Astrocyte of the hippocampus (primary cell): ENCODE measurements at places on chromosomes 13 and 19.
A peak's percentile ranks its signal among the peaks of the same experiment; 100 is the strongest.

DNA sequence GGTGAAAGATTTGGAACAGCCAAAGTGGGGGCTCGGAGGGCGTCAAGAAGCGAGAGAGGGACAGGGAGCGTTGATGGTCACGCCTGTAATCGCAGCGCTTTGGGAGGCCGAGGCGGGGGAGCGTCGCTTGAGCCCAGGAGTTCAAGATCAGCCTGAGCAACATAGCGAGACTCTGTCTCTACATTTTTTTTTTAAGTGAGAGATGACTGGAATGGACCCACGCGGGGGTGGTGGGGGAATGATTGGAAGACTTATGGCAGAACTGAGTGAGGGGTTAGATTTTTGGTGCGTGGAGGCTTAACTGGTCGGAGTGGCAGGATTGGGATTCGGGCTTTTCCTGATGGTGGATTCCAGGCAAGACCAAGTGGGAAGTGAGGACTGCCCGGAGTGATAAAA lies 725 bp downstream of the PSMD8 start:
- no peak for DNase-seq

DNA sequence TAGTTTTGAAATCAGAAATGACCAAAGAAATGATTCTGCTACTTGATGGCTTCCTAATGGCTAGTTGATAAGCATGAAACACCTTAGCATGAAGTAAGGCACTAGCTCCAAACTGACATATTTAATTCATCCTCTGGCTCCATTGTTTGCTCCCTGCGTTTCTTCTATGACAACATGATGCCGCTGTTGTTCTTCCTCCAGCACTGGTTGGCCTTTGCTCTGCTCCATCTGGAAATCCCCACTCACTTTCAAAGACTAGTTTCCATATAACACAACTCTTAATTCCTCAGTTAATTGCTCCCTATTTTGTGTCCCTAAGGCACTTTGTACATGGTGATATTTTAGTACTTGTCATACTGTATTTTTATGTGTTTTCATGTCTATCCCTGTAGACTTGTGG lies 151.6 kb downstream of the GPC6 start:
- no peak for DNase-seq

GRCh38 chr13:69324090-69324886 lies 783.3 kb upstream of the ATXN8OS start:
- peak; percentile 36 for DNase-seq

GRCh38 chr13:86608701-86609100 lies 809.5 kb upstream of the SLITRK6 start:
- DNase-seq: no peak

GRCh38 chr13:26200811-26201210 lies 21.3 kb downstream of the RNF6 start:
- DNase-seq: no peak

GRCh38 chr13:59250336-59251189 lies 913.2 kb downstream of the DIAPH3 start:
- DNase-seq: no peak

DNA sequence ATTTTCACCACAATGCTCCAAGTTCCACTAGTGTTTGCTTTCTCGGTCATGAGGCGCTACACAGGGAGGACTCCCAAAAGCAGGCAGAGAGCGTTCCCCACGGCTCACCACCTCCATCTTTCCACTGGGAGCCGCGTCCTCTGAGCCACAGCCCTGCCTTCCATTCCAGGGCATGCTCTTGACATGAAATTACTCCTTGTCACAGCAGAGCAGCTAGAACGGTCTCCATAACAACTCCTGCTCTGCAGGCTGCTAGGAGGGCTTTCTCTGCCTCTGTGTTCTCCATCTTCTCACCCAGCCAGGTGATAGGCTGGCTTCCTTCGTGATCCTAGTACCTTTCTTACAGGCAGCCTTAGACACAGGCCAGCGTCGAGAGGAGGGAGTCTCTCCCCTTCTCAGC lies 171.8 kb upstream of the UBL3 start:
- no peak for DNase-seq

- DNase-seq: no peak
Measured at GRCh38 chr19:34578751-34579150, 97.2 kb downstream of the WTIP start.

- no peak for DNase-seq
Measured at GRCh38 chr19:58351990-58352755, 1.1 kb downstream of the A1BG start.

GRCh38 chr19:46600384-46601317 lies 479 bp upstream of the CALM3 start:
- peak; percentile 99 for DNase-seq

DNA sequence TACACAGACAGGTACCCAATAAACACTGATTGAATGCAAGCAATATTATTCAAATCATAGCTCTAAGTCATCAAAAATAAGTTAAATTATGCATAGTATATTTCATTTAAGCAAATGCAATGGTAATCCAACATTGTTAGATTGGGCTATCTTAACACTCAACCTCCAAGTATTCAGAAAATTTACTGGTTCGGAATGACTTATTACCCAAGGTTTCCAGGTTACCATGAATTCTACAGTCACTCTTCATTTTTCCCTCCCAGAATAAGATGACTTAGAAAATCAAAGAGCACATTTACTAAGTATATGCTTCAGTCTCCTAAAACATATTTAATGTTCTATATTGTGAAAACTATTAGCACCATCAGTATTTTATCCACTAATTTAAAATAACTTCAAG lies 6.0 kb downstream of the UBL3 start:
- peak; percentile 35 for DNase-seq

DNA sequence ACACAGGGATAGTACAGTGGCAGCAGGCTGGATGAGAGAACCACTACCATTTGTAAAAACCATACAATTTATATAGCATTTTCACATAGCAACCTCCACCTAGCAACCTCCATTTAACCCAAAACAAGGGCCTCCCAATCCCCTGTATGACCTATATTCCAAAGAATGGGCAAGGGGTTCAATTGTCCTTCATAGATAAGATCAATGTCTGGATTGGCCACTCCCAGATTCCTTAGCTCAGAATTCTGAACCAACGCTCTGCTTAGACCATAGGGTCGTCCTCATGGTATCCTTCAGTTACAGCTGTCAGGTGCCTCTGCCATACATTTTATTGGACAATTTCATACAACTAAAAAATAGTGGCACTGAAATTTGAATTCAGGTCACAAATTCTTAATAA lies 166.2 kb downstream of the KCTD12 start:
- no peak for DNase-seq

DNA sequence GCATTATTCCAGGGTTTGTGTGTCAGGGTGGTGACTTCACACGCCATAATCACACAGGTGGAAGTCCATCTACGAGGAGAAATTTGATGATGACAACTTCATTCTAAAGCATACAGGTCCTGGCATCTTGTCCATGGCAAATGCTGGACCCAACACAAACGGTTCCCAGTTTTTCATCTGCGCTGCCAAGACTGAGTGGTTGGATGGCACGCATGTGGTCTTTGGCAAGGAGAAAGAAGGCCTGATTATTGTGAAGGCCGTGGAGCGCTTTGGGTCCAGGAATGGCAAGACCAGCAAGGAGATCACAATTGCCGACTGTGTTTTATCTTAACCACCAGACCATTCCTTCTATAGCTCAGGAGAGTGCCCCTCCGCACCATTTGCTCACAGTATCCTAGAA lies 18.2 kb upstream of the SLC25A30 start:
- no peak for DNase-seq

DNA sequence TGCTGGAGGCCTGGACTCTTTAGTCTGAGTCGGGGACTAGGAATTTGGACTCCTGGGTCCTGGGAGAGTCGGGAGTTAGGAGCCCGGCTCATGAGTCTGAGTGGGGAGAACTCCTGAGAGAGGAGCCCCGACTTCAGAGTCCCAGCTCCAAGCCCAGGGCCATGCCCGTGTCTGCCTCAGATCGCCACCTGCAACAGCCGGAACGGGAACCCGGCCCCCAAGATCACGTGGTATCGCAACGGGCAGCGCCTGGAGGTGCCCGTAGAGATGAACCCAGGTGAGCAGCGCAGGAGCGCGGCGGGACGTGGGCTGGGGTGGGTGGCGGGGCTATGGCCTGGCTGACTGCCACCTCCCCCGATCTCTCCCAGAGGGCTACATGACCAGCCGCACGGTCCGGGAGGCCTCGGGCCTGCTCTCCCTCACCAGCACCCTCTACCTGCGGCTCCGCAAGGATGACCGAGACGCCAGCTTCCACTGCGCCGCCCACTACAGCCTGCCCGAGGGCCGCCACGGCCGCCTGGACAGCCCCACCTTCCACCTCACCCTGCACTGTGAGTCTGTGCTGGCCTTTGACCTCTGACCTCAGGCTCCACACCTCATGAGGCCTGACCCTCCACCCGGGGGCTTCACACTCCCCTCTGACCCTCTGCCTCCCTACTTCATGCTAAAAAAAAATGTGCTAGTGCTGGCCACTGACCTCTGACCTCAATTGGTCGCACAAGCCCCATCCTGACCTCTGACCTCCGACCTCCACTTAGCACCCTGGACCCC lies 4.4 kb downstream of the BCAM start:
- DNase-seq: no peak

DNA sequence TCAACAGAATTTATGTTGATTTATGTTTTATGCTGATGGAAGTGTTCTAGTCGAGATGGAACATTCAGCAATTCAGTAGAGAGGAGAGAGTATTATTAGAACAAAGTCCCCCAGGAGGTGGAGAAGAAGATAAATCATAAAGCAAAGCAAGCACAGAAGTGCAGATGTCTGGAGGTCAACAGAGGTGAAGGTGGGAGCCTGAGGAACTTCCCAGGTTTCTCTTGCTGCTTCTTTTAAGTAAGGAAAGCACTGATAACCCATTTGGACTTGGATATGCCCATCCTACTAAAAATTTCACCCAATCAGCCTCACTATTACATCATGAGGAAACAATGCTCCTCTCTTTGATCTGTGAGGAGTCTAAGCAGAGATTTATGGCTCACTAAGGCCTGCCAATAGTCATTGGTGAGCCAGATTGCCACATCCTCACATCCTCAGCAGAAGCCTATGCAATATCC lies 98.8 kb downstream of the EPSTI1 start:
- DNase-seq: peak; percentile 23

DNA sequence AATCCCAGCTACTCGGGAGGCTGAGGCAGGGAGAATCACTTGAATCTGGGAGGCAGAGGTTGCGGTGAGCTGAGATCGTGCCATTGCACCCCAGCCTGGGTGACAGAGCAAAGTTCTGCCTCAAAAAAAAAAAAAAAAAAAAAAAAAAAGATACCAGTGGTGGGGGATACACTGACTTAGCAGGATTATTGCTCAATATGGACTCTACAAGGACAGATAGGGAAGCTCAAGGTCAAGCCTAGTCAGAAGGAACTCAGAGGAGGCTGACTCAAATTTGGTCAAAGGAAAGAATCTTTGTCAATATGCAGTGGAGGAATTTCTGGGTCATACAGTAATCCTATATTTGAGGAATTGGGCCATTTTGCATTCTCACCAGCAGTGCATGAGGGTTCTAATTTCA lies 6.7 kb upstream of the DIAPH3 start:
- DNase-seq: no peak

DNA sequence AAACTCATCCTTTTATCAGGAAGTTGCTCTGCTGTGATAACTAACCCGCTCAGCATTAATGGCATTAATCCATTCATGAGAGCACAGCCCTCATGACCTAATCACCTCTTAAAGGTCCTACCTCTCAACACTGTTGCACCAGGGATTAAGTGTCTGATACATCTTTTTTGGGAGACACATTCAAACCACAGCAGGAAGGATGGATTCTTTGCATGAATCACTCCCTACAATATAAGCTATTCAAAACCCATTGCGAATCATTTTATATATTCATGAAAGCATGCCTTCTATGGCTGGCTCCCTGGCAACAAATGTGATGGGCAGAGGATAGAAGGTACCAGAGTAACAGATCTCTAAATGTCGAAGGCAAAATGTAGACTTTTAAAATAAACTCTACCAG lies 27.6 kb downstream of the ARL11 start:
- no peak for DNase-seq

DNA sequence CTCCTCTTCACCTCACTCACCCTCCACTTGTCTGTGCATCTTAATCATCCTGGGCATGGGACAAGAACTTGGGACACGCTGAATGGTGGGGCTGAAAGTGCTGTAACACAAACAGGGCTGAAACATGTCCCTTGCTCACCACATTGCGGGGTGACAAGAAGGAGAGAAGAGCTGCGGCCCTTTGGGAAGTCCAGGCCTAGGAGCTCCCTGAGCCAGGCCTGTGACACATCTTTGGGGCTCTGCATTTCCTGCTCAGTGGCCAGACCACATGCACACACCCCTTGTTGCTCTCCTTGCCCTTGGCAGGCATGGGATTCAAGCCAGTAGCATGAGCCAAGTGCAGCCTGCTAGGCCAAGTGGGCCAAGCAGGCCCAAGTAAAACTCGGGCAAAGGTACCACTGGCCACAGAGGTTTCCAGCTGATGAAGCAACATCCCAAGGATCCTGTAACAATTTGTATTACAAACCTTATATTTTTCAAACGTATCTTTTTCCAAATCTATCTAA lies 1384.3 kb upstream of the PCDH20 start:
- no peak for DNase-seq

- peak; percentile 64 for DNase-seq
Measured at GRCh38 chr13:102799426-102800144, 666 bp downstream of the BIVM start.

DNA sequence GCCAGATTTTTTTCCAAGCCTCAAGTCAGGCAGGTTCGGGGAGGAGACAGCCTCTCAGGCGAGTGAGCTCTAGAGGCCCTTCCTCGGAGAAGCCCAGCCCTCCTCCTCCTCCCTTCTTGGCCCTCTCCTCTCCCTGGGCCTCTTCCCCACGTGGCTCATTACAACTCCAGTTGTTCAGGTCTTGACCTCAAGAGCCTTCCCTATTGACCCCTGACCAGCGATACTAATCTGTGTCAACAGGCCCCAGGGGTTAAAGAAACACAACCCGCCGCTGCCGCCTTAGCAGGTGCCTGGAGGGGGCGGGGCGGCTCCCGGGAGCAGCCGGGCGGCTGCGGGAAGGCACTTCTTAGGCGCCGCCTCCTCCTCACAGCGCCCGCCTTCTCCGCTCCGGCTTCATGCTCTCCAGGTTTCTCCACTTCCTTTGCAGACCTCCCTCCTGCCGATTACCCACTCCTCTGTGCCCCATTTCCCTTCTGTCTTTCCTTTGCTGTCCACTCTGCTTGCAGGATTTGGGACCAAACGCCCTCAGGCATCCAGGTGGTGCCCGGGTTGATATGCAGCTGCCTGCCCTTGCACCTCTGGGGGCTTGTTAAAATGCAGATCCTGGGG lies 51.0 kb downstream of the LYL1 start:
- DNase-seq: peak; percentile 76

GRCh38 chr13:75197803-75198202 lies 284.2 kb downstream of the TBC1D4 start:
- DNase-seq: no peak

DNA sequence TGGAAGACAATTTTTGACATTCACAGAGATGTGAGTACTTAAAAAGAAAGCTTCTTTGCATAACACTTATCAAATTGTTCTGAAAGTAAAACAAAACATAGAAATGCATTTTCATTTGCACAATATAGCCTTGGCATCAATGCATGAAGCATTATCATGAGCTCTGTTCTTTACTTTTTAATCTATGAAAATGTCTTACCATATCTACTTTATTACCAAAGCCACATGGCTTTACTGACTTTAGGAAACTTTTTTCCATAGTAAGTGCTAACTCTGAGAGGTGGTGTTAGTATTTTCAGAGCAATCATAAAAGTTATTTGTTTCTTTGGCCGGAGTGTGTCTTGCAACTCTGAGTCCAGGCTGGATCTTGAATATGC lies 10.5 kb downstream of the TNFRSF19 start:
- no peak for DNase-seq

GRCh38 chr13:35473206-35473775 lies 3.2 kb downstream of the MAB21L1 start:
- DNase-seq: no peak

- no peak for DNase-seq
Measured at GRCh38 chr19:32622002-32622401, 41.0 kb downstream of the PDCD5 start.
